ENCODE measurements at places on chromosomes 5 and 9.

DNA sequence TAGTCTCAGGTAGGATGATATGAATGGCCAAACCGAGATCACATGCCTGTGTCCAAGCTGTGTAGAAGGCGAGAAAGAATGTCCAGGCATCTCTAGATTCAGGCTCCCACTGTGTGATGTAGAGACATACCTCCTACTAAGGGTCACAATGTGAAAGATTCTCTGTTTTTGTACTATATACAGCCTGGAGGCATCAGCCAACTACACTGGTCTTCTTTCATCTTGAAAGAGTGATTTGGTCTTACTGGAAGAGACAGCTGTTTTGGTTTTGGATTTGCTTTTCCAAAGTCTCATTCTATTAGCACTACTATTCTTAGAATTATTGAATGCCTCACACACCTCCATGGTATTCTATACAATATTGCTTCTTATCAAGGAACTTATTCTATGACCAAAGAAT lies 26.4 kb downstream of the ERCC8 start:
- no peaks in the 10 kb centered on the region for H3K27me3 ChIP-seq
- no peaks in the 10 kb centered on the region for H3K4me1 ChIP-seq
- no peak for DNase-seq
- H3K27ac ChIP-seq: no peak overlapping the region
- H3K36me3 ChIP-seq: no peaks in the 10 kb centered on the region
- no peak overlapping the region for H3K4me3 ChIP-seq

DNA sequence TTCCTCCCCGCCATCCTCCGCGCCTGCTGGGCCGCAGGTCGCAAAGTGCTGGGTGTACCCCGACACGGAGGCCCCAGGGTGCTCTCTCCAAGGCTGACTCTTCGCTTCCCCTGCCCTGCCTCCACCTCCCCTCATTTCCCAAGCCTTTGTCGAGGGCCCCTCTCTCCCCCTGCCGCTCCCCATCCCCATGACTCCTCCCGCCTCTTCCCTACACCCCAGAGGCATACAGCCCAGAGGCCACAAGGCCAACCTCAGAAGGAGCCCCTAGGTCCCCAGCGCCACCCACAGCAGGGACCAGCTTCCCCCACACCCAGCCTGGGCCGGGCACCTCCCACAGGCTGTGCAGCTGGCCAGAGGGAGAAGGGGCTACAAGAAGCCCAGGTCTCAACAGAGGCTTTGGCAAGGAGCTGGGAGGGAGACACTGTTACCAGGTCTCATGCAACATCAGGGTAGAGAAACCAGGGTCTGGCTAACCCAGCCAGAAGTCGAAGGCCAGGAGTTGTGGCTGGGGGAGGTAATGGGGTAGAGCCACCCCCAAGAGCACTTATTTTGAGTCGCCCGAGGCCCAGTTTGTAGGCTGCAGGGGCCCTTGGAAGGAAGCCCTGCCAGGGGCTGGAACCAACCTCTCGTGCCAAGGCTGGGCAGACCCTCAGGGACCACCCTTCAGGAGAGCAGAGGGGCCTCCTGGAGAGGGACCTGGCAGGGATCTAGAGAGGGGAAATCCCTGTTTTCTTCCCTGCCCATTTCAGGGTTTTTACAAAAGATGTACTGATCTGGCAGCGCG lies 24.5 kb upstream of the SARDH start:
- H3K27me3 ChIP-seq: no peaks in the 10 kb centered on the region
- H3K27ac ChIP-seq: no peak overlapping the region
- DNase-seq: no peak
- H3K4me1 ChIP-seq: no peaks in the 10 kb centered on the region

GRCh38 chr5:118956727-118957126 lies 31.6 kb downstream of the DTWD2 start:
- no peaks in the 10 kb centered on the region for H3K4me1 ChIP-seq
- no peak overlapping the region for H3K27ac ChIP-seq
- no peak for DNase-seq
- H3K27me3 ChIP-seq: no peaks in the 10 kb centered on the region

DNA sequence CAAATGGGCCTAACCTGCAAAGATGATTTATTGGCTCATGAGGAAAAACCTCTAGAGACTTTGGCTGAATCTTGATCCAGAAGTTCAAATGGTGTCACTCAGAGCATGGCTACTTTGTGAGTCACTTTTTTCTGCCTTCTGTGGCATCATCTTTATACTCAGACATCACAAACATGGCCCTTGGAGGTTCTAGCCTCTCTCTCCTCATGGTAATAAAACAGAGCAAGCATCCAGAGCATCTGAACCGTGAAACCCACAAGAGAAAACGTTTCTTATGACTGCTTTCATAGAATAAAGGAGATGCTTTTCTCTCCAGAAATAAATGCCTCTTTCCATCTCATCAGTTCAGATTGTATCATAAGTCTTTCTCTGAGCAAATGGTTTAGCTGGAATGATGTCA lies 780.3 kb downstream of the KCTD16 start:
- DNase-seq: no peak
- H3K27me3 ChIP-seq: no peaks in the 10 kb centered on the region
- H3K4me3 ChIP-seq: no peak overlapping the region
- no peak overlapping the region for H3K27ac ChIP-seq
- H3K36me3 ChIP-seq: no peaks in the 10 kb centered on the region

Measured in esophagus squamous epithelium (tissue), 5 donors.